Activated CD4-positive, alpha-beta T cell treated with anti-CD3 and anti-CD28 coated beads, Interleukin-2, amount 10 ng/mL, durations not matched to agents 24 days and 14 days (primary cell): ENCODE measurements at places on chromosomes 3 and 15. TPM values are rescaled to one million over a fixed set of nuclear protein-coding genes. Genes with fewer than 3 reads are reported as not detected.

DNA sequence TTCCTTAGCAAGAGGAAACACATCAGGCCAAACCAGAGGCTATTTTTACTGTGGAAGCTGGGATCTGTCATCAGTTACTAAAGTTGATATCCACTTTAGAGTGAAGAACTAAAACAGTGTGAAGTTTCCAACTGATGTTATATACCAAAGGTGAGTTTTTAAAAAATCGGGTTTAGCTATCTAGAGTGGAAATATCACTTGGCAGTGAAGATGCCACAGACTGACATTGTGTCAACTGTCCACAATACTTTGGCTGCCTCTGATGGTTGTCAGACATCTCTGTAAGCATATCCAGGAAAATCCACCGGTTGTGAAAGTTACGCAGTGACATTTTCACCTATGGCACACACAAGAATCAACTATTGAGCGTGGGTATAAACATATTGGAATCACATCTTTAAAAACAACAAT, 9.2 kb downstream of the ZIC1 start:
- no peak overlapping the region for H3K27ac ChIP-seq
- peaks cover 1% of the 10 kb centered on the region for H3K4me1 ChIP-seq
- peaks cover 1% of the 10 kb centered on the region for H3K36me3 ChIP-seq
- no peak for DNase-seq

DNA sequence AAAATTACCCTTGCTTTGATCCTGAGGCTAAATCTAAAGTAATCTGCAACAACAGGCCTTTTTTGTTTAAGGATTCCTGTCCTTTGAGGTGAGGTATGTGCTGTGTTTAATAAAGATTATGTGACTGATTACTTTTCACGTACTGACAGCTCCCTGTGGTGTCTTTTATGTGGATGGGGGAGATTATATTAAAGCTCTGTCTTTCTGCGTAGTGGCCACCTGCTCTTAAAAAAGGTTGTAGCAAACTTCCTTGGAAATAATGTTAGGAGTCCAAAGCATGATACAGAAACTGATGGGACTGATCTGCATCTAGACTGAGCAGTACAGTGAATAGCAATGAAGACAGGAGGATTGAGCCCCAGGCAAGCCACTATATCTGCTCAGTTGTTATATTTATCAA, 453.0 kb upstream of the GOLIM4 start:
- no peaks in the 10 kb centered on the region for H3K27me3 ChIP-seq
- DNase-seq, result no peak
- no peak overlapping the region for H3K4me3 ChIP-seq
- H3K4me1 ChIP-seq, result no peaks in the 10 kb centered on the region

- H3K4me3 ChIP-seq, result no peak overlapping the region
- no peak overlapping the region for H3K27ac ChIP-seq
- H3K36me3 ChIP-seq, result no peaks in the 10 kb centered on the region
Observed at GRCh38 chr3:65196663-65197062, 508.9 kb upstream of the ADAMTS9 start.

DNA sequence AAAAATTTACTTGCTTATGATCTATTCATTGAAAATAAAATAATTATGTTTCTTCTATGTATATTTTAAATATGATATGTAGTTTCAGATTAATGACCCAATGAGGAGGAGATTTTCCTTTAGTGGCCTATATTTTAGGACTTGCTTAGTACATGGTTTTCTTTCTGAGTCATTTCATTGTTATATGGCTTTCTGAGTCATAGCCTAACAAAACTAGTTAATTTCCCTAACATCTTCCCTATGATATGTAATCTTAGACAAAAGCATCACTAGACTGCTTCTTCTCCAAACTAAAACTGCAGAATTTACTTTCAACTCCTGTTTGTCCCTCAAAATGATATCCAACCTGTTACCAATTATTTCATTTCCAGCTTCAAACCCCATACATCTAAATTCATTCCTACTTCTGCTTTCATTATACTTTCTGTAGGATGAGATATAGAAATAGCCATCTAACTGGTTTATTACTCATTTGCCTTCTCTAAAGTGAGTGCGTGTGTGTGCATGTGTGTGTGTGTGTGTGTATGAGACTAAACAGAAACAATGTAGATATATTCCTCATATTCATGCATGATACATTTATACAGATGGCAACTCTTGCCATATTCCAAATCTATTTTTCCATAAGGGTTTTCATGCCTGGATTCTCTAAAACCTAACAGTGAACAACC, 915.0 kb upstream of the GBE1 start:
- no peaks in the 10 kb centered on the region for H3K27me3 ChIP-seq
- no peak overlapping the region for H3K27ac ChIP-seq
- H3K36me3 ChIP-seq, result no peaks in the 10 kb centered on the region

The KLHL40 gene
- not detected in 2 replicates for total RNA-seq

GRCh38 chr3:12175844-12176453, 17.2 kb upstream of the TIMP4 start:
- no peak overlapping the region for H3K27ac ChIP-seq
- peak; percentile 72 for DNase-seq
- no peak overlapping the region for H3K4me3 ChIP-seq
- peaks cover 3% of the 10 kb centered on the region for H3K36me3 ChIP-seq
- H3K27me3 ChIP-seq, result no peaks in the 10 kb centered on the region

DNA sequence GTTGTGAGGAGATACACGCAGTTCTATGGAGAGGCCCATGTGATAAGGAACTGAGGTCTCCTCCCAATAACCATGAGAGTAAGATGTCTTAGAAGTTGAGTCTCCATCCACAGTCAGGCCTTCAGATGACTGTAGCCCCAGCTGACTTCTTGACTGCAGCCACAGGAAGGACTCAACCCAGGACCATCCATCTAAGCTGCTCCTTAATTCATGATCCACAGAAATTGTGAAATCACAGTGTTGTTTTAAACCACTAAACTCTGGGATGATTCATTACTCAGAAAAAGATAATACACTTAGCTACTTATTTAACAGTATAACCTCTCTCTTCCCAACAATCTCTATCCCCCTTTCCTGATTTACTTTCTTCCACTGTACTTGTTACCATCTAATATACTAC, 173.3 kb downstream of the ALDH1A2 start:
- no peak overlapping the region for H3K27ac ChIP-seq
- no peaks in the 10 kb centered on the region for H3K4me1 ChIP-seq
- no peak for DNase-seq
- H3K27me3 ChIP-seq, result peaks cover 12% of the 10 kb centered on the region
- no peaks in the 10 kb centered on the region for H3K36me3 ChIP-seq
- H3K4me3 ChIP-seq, result no peak overlapping the region

DNA sequence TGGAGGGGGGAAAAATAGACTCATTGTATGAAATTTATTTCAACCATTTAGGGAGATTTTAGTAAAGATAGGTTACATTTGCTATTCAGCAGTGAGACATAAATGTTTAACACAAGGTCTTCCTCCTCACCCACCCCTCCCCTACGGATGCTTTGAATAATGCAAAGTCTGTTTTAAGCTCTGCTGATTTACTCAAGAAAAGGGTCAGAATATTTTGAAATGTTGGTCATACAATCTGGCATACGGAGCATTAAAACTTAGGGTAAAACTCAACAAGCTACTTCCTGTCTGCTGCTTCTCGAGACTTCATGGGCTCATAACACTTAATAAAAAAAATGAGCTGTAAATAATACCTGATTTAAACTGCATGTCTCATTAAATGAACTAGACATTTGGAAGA, 156.3 kb downstream of the WNT5A start:
- no peak overlapping the region for H3K27ac ChIP-seq
- no peak for DNase-seq
- no peak overlapping the region for H3K4me3 ChIP-seq

The CHRFAM7A gene
- not detected in 2 replicates for total RNA-seq

- H3K4me1 ChIP-seq, result peaks cover 41% of the 10 kb centered on the region
- H3K27me3 ChIP-seq, result peaks cover 11% of the 10 kb centered on the region
- peak; percentile 82 for DNase-seq
- H3K27ac ChIP-seq, result peak overlapping the region; percentile 22
- H3K36me3 ChIP-seq, result peaks cover 4% of the 10 kb centered on the region
Observed at GRCh38 chr15:41490355-41490754, 3.3 kb upstream of the ITPKA start.

The SMCO1 gene
- not detected in 2 replicates for total RNA-seq

GRCh38 chr15:88220443-88221335, 35.9 kb downstream of the NTRK3 start:
- H3K27ac ChIP-seq, result no peak overlapping the region
- no peak for DNase-seq
- H3K36me3 ChIP-seq, result no peaks in the 10 kb centered on the region
- H3K4me3 ChIP-seq, result no peak overlapping the region

DNA sequence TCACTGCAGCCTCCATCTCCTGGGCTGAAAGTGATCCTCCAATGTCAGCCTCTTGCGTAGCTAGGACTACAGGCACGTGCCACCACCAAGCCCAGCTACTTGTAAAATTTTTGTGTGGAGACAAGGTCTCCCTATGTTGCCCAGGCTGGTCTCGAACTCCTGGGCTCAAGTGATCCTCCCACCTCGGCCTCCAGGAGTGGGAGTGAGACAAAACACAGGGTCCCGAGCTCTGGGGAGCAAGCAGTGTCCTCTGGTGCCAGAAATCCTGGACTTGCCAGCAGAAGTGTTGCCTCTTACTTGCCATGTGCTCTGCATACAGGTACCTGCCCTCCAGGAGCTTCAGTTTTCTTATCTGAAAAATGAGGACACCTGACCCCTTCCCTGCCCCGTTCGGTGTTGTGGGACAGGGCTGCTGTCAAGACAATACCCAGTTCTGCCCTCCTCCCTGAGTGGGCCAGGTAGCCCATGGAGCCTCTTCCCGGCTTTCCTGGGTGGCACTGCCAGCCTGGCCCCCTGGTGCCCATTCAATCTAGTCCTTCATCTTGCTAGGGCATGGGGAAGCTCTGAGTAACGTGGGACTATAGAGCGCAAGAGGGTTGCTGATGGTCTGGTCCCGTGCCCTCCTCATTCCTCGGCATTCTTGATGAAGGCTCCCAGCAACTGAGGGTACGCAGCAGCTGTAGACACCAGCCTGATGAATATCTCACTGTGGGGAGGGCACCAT, 164.6 kb downstream of the GOLGA6L4 start:
- DNase-seq, result peak; percentile 45
- no peak overlapping the region for H3K27ac ChIP-seq
- H3K4me1 ChIP-seq, result no peaks in the 10 kb centered on the region
- H3K36me3 ChIP-seq, result no peaks in the 10 kb centered on the region
- H3K4me3 ChIP-seq, result no peak overlapping the region

DNA sequence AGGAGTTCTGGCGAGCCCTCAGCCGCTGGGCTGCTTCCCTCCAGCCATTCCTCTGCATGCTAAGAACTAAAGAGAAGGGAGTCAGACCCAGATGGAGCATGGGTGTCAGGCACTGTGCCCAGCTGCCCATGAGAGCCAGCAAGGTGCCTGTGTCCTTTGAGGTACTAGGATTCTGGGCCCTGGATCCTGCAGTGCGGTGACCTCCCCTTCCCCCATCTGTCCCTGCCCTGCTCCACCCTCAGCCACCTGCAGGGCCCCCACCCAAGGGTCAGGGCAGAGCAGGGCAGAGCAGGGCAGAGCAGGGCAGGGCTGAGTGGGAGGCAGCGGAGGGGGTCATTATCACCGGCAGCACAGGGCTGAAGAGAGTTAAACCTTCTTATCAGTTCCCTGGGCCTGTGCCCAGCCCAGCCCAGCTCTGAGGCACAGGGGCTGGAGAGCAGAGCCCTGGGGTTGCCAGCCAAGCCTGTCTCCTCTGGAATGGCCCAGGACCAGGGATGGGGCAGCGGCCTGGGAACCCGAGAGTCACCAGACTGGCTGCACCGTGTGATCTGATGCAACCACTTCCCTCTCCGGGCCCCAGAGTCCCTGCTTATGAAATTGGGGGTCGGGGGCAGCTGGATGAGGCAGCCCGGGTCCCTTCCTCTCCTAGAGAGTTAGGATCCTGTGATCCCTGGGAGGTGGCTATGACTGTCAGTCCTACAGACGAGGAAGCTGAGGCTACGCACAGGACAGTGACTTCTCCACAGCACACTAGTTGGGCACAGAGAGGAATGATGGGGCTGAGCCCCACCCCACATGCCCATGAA, 17.3 kb downstream of the ZDHHC19 start:
- H3K36me3 ChIP-seq, result no peaks in the 10 kb centered on the region
- DNase-seq, result peak; percentile 59
- H3K27ac ChIP-seq, result peak overlapping the region; percentile 99
- peaks cover 36% of the 10 kb centered on the region for H3K4me1 ChIP-seq

DNA sequence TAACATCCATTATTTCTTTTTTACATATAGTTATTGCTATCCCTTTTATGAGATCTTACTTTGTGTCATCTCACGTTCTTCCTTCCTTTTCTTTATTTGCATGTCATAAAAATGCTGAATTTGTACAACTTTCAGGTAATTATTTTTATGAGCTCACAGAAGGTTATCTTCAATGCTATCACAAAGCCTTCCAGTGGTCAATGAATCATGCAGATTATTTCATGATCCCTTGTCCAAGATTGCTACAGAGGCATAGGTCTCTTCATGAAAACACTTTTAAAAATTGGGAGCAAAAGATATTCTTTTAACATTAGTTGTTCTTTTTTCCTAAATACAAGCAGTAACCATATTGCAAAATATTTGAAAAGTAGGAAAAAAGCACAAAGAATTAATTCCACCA, 880.1 kb upstream of the NR2F2 start:
- peaks cover 5% of the 10 kb centered on the region for H3K36me3 ChIP-seq
- peaks cover 30% of the 10 kb centered on the region for H3K4me1 ChIP-seq
- H3K4me3 ChIP-seq, result no peak overlapping the region
- H3K27ac ChIP-seq, result no peak overlapping the region
- DNase-seq, result no peak

The COMMD2 gene
- 42.1 and 44.2 TPM in 2 replicates for total RNA-seq

- H3K4me3 ChIP-seq, result no peak overlapping the region
- H3K36me3 ChIP-seq, result no peaks in the 10 kb centered on the region
- no peaks in the 10 kb centered on the region for H3K4me1 ChIP-seq
Observed at GRCh38 chr3:77825001-77825827, 785.3 kb downstream of the ROBO2 start.

DNA sequence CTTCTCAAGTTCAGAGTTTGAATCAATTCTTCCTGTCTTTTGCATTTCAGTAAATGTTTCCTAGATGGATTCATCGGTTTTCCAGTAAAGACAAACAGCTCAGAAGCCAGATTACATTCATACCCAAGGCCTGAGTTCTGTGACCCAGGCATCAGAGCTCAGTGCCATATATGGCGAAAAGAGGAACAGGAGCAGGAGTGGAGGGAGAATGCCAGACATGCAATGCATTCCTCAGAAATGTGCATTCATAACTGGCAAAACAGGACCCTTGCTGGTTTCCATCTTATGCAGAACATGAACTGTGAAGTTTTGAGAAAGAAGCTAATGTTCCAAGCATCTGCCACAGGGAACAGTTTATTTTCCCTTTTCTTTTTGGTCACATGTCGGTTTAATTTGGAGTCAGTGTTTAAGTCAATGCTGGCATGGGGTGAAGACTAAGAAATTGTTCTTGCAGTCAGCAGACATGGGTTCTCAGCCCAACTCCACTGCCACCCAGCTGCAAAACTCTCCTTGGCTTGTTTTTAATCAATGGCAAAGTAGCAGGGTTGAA, 116.5 kb downstream of the LPP start:
- H3K4me1 ChIP-seq, result peaks cover 32% of the 10 kb centered on the region
- H3K27ac ChIP-seq, result no peak overlapping the region
- no peaks in the 10 kb centered on the region for H3K27me3 ChIP-seq
- peaks cover 16% of the 10 kb centered on the region for H3K36me3 ChIP-seq
- DNase-seq, result no peak
- no peak overlapping the region for H3K4me3 ChIP-seq
